SK-MEL-5 (cell line): ENCODE measurements at places on chromosomes 7 and 10. TPM values are rescaled to one million over a fixed set of nuclear protein-coding genes. Genes with fewer than 3 reads are reported as not detected.

TMEM26 gene
- total RNA-seq = not detected in 2 replicates

SUN3 gene
- 0.45 TPM in 1 of 2 replicates, not detected in the other for total RNA-seq

GRCh38 chr7:18895456-18895855, 222.0 kb downstream of the TWIST1 start:
- no peak for DNase-seq

DNA sequence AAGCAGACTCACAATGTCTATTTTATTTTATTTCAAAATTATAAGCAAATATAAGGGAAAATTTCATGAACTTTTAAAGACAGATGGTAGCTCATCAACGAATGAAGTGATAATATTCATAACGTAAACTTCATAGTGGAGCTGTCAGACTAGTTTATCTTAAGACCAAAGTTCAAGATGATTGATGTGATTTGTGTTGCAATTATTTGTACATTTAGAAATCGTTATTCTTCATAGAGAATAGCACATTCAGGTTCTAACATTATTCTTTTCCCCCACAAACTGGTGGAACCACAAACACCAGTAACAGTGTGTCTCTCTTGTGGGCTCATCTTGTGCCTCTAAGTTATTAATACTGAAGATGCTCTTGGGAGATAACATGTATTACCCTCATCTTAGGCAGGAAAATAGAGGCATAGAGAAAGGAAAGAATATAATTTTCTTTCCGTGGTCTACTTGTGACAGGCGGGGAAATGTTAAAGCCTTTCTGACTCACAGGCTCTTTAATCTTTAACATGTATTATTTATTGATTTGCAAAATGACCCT, 37.0 kb downstream of the CCSER2 start:
- no peak for DNase-seq

GRCh38 chr7:129843365-129843898, 109.3 kb downstream of the UBE2H start:
- no peak for DNase-seq

GRCh38 chr7:1642291-1642731, 27.8 kb upstream of the ELFN1 start:
- DNase-seq = no peak

GRCh38 chr10:58394471-58394870, 9.3 kb downstream of the TFAM start:
- no peak for DNase-seq
